ENCODE measurements at places on chromosomes 16 and 17. TPM values are rescaled to one million over a fixed set of nuclear protein-coding genes. Genes with fewer than 3 reads are reported as not detected.

The KRTAP17-1 gene
- not detected for total RNA-seq

The HYDIN gene
- total RNA-seq, result 0.61 TPM

The GAS7 gene
- 0.47 TPM for total RNA-seq

The GRB7 gene
- 2.8 TPM for total RNA-seq

The CDH3 gene
- 0.19 TPM for total RNA-seq

The ECI1 gene
- 92.0 TPM for total RNA-seq

The TMEM92 gene
- 31.0 TPM for total RNA-seq

The GEMIN4 gene
- total RNA-seq, result 55.5 TPM

The CACNG5 gene
- total RNA-seq, result not detected

The MARCHF10 gene
- 1.8 TPM for total RNA-seq

The AIPL1 gene
- not detected for total RNA-seq

The PITPNM3 gene
- 2.0 TPM for total RNA-seq

The AP2B1 gene
- total RNA-seq, result 140 TPM

The UTS2R gene
- total RNA-seq, result not detected

The CA10 gene
- not detected for total RNA-seq

The FBXW10 gene
- 1.1 TPM for total RNA-seq

The DCAF7 gene
- 64.5 TPM for total RNA-seq

The KRT27 gene
- total RNA-seq, result not detected

The SLFN11 gene
- 5.9 TPM for total RNA-seq

The SECTM1 gene
- total RNA-seq, result 2.2 TPM

The ACE gene
- 1.7 TPM for total RNA-seq

The GPT2 gene
- total RNA-seq, result 12.7 TPM

The CSNK2A2 gene
- total RNA-seq, result 49.0 TPM

The ADAP2 gene
- 3.2 TPM for total RNA-seq

The TBC1D3H gene
- not detected for total RNA-seq

The C17orf75 gene
- total RNA-seq, result 34.5 TPM

The TP53TG3C gene
- 0.79 TPM for total RNA-seq

The GCGR gene
- total RNA-seq, result 0.55 TPM

The CDC6 gene
- total RNA-seq, result 52.5 TPM

The ABCA6 gene
- total RNA-seq, result not detected

The NTN1 gene
- 0.42 TPM for total RNA-seq

The SPEM1 gene
- 0.14 TPM for total RNA-seq

The SKA2 gene
- 144 TPM for total RNA-seq

The FBXW10B gene
- total RNA-seq, result 3.0 TPM

The TBC1D26 gene
- not detected for total RNA-seq

The SLC12A3 gene
- total RNA-seq, result not detected

The C16orf46 gene
- total RNA-seq, result 1.1 TPM

The KRT39 gene
- not detected for total RNA-seq

The AFMID gene
- total RNA-seq, result 35.1 TPM

The SP6 gene
- total RNA-seq, result 3.4 TPM

The CXCL16 gene
- 18.8 TPM for total RNA-seq

Data from A549 treated with GW870086 at 1 μM for 4 hours (cell line).